D341Med (cell line): ENCODE measurements at places on chromosomes 3 and 15.

- DNase-seq: no peak
These were observed 73.7 kb downstream of the CHDH start for GRCh38 chr3:53772562-53772961.

DNA sequence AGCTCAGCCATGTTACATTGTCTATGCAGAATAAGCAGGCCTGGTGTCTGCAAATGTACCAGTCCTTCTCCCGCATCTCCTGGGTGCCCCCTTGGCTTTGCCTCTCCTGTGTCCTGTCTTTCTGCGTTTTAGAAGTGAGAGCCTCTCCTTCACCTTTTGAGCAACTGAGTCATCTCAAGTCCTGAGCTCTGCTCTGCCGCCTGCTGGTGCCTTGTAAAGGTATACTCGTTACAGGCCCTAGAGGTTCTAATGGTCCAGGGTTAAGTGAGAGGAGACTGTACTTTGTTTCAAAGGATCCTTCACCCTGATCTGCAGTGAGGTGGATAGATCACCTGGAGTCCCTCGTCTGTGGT, 12.6 kb downstream of the GHRL start:
- no peak for DNase-seq

DNA sequence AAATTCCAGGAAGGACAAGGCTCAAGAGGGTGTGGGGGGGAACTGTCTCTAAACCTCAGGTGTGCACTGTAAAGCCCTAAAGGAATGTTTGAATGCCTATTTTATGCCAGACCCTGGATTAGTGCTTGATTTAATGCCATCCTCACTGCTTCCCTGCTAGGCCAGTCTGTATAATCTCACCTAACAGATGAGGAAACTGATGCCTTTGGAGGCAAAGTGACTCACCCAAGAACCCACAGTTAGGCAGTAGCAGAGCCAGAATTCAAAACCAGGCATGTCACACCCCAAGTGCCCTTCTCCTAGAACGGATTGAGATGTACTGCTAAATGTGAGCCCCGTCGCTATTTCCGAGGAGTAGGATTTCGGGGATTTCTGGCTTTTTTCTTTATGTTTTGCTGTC, 7.8 kb downstream of the CAMK1 start:
- DNase-seq: no peak

DNA sequence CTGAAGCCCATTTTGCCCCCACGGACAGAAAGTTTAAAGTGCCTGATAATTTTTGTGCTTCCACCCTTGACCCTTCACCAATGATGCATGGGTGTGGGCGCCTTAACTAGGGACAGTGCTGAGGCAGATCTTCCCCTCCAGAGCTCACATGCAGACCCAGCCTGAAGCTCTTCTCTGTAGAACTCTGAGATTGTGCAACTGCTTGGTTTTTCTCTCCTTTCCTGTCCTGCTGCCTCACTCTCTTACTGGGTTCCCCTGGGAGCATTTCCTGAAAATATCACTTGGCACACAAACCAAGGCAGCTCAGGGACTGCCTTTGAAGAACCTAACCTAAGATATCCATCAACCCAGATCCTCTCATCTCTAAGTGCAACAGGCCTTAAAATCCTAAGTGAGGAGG, 220.3 kb upstream of the STT3B start:
- no peak for DNase-seq

GRCh38 chr15:40445421-40445922, 4.7 kb downstream of the BAHD1 start:
- no peak for DNase-seq

- DNase-seq: no peak
These were observed 23.1 kb downstream of the U2SURP start for GRCh38 chr3:143024351-143024960.

DNA sequence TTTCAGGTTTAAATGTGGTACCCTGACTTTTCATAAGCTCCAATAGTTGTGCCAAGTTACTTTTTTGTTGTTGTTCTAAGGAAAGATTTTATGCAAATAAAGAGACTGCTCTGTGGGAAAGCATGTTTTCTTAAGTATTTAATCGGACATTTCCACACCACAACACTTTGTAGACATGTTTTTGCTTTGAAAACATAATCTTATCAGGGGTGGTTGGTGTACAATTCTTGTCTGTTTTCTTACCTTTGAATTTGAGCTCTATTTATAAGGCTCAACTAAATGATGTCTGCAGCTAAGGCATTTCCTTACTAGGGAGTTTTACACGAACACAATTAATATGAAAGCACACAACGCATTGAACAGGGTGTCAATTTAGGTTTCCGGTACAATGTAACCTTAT, 81.5 kb upstream of the CDIN1 start:
- DNase-seq: no peak

DNA sequence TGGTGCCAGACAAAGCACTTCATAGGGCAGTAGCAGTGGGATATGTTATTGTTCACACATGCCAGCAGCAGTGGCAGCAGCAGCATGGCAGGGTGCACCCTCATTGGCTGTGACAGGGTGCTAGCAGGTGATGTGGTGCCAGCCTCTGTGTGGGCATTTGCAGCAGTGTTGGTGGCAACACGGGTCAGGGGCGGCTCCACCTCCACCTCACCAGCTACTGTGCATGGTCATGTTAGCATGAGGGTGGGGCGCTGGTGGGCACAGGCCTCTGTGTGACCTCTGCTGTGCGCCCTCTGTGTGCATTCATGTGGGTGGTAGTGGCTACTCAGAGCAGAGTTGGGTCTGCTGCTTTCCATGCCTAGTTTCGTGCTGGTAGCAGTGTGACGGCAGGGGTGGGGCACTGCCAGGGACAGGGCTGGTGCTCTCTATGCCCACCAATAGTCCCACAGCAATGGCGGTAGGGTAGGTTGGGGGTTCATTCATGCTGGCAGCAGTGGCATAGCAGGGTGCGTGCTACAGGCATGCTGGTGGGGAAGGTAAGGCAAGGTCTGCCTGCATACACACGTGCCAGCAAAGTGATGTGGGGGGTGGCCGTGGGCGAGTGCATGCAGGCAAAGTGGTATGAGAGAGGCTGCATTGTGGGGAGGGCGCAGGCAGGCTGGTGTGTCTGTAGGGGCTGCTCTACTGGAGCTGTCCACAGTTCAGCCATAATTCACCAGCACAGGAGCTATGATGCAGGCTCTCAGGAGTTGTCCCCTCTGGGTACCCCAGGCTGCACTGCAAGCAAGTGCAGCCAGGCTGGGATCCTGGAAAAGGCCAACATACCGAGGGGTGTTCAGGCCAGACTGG, 402.7 kb downstream of the GRM7 start:
- no peak for DNase-seq

- DNase-seq: no peak
These were observed 76.0 kb downstream of the FEM1B start for GRCh38 chr15:68353421-68354135.

- no peak for DNase-seq
These were observed 33.5 kb upstream of the PDE8A start for GRCh38 chr15:84947947-84948830.

DNA sequence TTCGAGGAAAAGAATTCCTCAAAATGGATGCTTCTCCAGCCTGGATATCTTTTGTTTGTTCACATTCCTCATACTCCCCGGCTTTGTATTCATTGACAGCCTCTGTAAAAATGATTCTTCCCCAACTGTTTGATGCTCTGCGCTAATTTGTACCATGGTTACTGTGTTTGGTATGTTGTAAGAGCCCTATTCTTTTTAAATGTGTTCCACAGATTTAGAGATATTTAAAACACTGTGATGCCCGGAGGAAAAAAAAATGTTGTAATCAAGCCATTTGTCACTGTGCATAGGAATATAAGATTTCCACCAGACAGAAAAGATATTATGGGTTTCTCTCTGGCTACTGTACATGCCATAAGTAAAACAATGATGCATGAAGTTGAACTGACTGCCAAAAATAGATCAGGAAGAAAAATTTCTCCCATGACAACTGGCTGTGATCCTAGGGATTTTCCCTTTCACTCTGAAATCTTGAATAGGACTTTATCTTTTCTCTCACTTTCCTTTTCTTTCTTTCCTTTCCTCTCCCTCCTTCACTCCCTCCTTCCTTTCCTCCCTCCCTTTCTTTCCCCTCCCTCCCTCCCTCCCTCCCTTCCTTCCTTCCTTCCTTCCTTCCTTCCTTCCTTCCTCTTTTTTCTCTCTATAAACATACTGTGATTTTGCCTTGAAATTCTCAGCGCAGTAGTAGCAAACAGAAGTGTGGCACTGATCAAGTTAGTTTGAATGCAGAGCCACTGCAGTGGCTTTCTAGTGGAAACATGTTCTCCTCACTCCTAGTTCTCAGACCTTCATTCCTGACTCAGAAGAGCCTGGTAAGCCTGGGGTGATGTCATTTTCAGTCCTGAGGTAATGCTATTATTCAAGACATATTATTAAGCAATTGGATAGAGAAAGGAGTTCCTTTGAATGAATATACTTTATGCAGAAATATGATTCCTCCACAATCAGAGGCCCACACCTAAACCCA, 254.9 kb upstream of the TBL1XR1 start:
- no peak for DNase-seq

DNA sequence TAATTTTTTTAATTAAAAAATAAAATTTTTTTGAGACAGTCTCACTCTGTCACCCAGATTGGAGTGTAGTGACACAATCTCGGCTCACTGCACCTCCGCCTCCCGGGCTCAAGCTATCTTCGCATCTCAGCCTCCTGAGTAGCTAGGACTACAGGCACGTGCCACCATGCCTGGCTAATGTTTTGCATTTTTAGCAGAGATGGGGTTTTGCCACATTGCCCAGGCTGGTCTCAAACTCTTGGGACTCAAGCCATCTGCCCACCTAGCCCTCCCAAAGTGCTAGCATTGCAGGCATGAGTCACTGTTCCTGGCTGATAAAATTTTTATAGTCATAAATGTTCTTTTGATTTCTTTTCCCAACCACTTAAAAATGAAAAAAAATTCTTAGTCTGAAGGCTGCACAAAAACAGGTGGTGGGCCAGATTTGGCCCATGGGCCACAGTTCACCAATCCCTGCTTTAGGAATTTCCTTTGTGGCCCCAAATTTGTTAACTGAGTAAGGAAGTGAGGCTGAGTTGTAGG, 9.2 kb downstream of the UBA5 start:
- DNase-seq: no peak

- no peak for DNase-seq
These were observed 32.4 kb upstream of the CDV3 start for GRCh38 chr3:133540896-133541674.

GRCh38 chr15:71611553-71612396, 198.6 kb upstream of the NR2E3 start:
- DNase-seq: no peak

DNA sequence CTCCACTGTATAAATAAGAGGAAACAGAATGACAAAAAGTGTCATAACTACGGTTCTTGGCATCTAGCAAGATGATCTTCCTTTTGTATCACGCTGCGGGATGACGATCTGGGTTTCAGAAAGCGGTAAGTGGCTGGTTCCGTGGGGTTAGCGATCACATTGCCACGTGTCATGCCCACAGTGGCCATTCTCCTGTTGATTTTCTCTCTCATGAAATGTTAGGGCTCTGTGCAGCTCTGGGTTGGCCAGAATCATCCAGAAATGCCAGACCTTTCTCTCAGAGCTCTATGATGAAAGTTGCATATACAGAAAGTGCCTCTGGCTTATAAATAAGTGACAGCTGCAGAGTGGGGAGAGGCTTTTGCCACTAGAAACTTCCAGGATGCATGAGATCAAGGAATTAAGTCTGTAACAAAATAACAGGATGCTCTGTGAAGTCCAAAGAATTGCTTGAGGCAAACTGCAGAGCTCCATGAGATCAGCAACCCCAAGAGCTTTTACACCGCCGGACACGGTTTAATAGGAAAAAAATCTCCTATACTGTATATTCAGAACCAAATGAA, 71.6 kb downstream of the ABTB1 start:
- no peak for DNase-seq

DNA sequence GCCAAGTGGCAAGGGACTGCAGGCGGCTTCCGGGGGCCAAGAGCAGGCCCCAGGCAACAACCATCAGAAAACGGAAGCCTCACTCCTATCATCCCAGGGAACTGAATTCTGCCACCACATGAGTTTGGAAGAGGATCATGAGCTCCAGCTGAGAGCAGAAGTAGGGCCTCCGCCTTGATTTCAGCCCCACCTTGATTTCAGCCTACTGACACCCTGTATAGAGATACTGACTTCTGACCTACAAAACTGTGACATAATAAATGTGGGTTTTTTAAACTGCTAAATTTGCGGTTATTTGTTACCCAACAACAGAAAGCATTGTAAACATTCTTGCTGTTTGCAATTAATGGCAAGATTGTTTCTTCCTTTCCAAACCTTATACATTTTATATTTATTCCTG, 21.6 kb upstream of the RARRES1 start:
- DNase-seq: no peak

DNA sequence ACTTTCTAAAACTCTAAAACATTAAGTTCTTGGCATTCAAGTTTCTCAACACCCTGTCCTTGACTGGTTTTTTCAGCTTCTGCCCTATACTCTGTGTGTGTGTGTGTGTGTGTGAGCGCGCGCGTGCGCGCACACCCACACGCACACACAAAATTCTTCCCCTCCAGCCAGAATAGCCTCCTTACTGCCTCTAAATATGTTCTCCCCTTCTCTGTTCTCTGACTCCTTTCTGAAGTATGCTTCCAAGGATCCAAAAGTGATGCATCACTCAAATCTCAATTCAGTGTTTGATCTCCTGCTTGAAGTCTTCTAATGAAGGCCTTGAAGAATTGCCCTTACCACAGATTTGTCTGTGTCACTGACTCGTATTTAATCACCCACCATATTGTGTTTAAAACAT, 129.8 kb downstream of the SLC25A26 start:
- no peak for DNase-seq

DNA sequence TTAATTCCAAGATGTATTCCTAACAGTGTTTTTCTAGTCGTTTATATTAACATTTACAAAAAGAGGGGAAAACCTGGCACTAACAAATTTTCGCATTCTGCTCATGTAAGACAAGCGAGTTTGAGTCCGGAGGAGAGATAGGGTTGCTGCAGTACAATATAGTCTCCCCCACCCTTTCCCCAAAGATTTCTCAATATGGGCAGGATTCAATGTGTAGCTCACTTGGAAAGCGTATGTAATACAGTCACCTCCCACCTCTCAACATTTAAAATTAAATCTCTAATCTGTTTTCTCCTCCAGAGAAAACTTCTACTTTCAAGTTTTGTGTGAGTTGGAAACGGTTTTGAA, 57.9 kb downstream of the CMSS1 start:
- no peak for DNase-seq
